ENCODE measurements at places on chromosomes 1 and 21.

DNA sequence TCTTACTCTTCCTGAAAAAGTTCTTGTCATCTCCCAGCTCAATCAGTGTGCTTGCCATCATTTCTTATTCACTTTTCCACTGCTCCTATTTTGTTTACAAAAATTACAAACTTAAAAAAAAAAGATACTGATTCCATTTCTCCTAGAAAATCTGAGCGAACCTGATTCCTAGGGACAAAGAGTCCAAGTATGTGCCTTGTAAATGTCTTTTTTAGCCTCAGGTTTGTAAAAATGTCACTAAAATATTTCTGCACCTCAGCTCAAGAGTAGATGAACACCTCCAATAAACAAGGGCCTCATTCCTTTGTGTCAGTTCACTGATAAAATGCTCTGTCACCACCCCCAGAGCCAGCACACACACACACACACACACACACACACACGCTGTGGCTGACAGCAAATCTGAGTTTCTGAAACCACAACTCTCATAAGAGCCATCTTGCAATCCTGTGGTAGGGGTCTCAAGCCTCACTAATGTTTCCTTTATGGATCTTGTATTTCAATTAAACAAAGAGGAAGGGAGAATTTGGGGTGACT lies 299.2 kb downstream of the PBX1 start:
- no peak for DNase-seq

DNA sequence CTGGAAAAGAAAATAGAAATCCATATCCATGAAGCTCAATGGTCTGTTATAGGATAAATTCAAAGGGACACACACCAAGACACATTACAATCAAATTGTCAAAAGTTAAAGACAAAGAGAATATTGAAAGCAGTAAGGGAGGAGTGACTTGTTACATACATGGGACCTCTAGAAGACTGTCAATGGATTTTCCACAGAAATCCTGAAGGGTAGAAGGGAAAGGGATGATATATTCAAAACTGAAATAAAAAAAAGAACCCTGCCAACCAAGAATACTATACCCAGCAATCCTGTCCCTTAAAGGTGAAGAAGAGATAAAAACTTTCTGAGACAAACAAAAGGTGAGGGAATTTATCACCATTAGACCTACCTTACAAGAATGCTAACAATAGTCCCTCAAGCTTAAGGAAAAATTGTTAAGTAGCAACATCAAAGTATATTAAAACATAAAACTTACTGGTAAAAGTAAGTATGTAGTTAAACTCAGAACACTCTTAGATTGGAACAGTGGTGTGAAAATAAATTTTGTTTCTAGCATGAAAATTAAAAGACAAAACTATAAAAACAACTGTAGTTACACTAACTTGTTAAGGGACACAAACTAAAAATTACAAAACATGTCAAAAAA lies 103.2 kb upstream of the APP start:
- no peak for DNase-seq

DNA sequence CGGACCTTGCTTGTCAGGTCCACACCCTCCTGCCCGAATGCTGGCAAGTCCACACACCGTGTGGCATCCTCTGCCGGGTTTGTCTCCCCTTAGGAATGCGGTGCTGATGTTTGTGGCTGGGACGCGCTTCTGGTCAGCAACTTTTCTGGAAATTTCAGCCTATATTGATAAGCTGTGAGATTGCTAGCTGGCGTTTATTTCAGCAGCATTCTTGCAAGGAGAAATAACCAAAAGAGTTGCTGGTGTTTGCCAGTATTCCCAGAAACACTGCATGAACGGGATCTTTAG lies 601 bp downstream of the CEPT1 start:
- DNase-seq, result peak; percentile 40

- no peak for DNase-seq
Measured at GRCh38 chr1:167501515-167502191, 16.7 kb downstream of the CD247 start.

GRCh38 chr1:118827207-118827606 lies 160.9 kb downstream of the TBX15 start:
- DNase-seq, result no peak

GRCh38 chr1:109817881-109818270 lies 54.2 kb upstream of the EPS8L3 start:
- no peak for DNase-seq

DNA sequence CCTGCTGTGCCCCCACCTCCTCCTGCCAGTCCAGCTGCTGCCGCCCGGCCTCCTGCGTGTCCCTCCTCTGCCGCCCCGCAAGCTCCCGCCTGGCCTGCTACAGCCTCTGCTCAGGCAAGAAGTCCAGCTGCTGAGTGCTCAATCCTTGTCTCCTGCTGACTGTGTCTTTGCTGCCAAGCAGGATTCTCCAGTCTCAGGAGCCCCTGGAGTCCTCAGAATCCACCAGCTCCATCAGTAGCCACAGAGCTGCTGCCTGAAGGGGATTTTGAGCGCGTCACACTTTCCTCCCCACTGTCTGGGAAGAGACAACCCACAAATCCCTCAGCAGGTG lies 973 bp downstream of the KRTAP10-11 start:
- DNase-seq, result no peak

DNA sequence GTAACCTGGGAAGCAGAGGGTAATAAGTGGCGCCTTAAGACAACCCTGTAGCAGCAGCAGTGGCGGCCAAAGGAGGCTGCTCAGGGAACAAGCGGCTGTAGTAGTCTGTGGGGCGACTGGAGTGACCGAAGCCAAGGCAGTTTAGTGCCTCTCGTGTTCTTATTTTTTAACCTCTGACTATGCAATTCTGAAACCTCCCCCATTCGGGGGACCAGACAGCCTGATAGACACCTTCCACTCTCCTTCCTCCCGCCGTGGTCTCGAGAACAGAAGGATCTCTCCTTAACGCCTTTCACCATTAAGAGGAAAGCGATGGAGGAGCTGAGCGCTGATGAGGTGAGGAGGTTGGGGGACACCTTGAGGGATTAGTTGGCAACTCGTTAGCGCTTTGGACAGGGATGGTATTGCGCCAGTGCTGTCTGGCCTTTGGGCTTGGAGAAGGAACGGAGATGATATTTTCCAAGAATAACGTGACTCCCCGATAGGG lies 644 bp downstream of the UBE4B start:
- DNase-seq, result no peak

GRCh38 chr1:238982736-238983135 lies 403.6 kb upstream of the CHRM3 start:
- DNase-seq, result no peak

DNA sequence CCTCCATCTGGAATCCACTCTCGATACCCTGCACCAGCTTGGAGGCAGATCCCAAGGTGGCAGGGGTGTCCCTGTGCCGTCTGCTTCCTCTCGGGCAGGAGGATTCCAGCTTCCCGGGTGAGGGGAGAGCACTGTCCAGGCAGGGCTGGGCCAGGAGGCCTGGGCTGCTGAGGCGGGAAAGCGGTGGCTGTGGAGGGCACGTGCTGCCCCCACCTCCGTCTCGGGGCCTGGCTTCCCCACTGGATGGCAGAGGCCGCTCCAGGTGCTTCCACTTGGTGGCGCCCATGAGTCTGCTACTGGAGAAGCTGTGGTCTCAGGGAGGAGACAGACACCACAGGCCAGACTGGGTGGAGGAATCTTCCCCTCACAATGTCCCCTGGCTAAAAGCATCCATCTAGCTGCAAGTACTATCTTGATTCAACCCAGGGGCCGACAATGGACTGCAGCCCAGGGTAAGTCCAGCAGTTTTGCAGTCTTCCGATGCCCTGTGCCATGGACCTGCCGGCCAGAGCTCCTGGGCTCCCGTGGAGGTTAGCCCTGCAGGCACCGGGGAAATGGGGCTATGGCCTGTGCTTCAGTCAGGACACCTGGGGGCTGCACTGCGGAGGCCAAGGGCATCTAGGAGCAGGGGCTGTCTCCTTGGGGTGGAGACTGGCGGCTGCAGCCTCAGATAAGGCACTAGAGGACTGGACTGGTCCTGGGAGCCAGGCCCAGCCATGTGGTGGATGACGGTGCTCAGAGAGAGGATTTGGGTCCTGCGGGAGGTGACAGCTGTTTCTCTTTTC lies 41.3 kb upstream of the EIF4G3 start:
- no peak for DNase-seq

DNA sequence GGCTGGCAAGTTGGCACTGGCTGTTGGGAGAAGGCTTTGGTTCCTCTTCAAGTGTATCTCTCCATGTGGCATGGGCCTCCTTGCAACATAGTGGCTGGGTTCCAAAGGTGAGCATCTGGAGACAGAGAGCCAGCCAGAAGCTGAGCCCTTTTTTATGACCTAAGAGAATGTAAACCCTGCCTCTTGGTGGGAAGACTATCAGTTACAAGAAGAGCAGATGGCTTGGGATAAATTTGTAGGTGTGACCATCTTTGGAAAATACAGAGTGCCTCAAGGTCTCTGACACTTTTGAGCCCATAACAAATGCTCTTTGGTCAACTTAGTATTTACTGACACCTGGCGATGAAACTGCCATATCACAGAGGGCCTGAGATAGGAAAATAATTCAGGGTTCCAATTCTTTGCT lies 31.4 kb upstream of the PRELP start:
- DNase-seq, result no peak

- no peak for DNase-seq
Measured at GRCh38 chr1:247111700-247112478, 7.7 kb upstream of the ZNF669 start.

DNA sequence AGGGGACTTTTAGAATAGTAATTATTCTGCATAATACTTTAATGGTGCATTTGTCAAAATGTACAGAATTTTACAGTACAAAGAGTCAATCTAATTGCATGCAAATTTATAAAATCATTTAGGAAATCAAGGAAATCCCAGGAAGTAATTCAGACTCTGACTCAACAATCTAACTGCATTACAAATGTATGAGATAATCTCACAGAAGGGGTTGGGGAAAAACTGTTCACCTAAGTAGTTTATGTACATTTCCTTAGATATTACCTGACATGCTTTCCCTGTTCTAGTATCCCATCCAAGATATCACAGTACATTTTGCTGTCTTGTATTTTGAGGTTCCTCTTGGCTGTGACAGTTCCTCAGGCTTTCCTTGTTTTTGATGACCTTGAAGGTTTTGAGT lies 4.7 kb downstream of the CRB1 start:
- no peak for DNase-seq

DNA sequence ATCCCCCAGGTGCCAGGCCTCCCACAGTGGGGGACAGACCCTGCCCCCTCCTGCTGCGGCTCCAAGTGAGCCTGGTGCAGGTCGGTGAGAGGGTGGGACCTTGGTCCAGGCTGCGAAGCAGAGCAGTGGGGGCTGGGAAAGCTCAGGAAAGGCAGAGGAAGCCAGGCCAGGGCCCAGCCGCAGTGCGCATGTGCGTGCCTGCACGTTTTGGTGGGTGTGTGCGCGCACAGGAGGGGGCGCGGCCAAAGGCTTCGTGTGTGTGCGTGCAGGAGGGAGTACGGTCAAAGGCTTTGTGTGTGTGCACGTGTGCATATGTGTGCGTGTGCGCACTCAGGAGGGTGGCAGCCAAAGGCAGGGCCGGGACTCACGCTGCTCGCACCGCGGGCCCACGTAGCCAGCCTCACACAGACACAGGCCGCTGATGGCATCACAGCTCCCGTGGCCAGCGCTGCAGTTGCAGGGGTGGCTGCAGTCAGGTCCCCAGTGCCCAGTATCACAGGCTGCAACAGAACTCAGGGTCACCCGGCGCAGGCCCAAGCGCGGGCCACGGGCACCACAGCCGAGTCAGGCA lies 45.9 kb downstream of the ARHGEF16 start:
- no peak for DNase-seq

DNA sequence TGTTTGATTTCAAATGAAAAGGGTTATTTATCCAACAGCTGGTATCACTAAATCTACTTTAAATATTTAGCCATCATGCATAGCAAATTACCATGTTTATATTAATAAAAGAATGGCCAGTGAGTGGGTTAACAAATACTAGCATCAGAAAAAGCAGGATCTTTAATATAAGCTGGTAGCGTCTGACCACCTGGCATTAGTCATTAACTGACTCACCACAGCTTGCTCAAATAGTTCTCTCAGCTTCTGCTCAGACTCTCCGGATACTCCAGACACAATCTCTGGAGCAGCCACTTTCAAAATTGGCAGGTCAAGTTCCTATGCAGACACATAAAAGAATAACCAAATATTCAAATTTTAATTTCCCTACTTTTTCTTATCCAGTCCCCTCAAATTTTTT lies 29.6 kb downstream of the NVL start:
- DNase-seq, result peak; percentile 30

GRCh38 chr1:8985915-8986813 lies 40.1 kb downstream of the SLC2A7 start:
- DNase-seq, result peak; percentile 72

GRCh38 chr1:35210321-35211119 lies 17.6 kb upstream of the SFPQ start:
- DNase-seq, result no peak

- DNase-seq, result no peak
Measured at GRCh38 chr1:3359756-3360440, 94.6 kb upstream of the ARHGEF16 start.

GRCh38 chr1:167474191-167474641 lies 44.1 kb downstream of the CD247 start:
- DNase-seq, result no peak

- DNase-seq, result peak; percentile 30
Measured at GRCh38 chr1:45010855-45011811, at the start of gene HECTD3. HECTD3 (minus strand) TSS chr1:45011324; CDS start chr1:45011257, 67 bp downstream.

GRCh38 chr21:45175326-45176095 lies 101.1 kb downstream of the ADARB1 start:
- DNase-seq, result no peak

- DNase-seq, result no peak
Measured at GRCh38 chr21:44590311-44590721, 2.0 kb downstream of the KRTAP10-6 start.

GRCh38 chr1:164914208-164914607 lies 355.2 kb downstream of the PBX1 start:
- no peak for DNase-seq

GRCh38 chr1:222897527-222898190 lies 82.8 kb downstream of the DISP1 start:
- no peak for DNase-seq

GRCh38 chr21:42476388-42477331 lies 19.4 kb downstream of the RSPH1 start:
- no peak for DNase-seq
